DMS53 (cell line): ENCODE measurements at places on chromosomes 6 and 20.
A peak's percentile ranks its signal among the peaks of the same experiment; 100 is the strongest.

DNA sequence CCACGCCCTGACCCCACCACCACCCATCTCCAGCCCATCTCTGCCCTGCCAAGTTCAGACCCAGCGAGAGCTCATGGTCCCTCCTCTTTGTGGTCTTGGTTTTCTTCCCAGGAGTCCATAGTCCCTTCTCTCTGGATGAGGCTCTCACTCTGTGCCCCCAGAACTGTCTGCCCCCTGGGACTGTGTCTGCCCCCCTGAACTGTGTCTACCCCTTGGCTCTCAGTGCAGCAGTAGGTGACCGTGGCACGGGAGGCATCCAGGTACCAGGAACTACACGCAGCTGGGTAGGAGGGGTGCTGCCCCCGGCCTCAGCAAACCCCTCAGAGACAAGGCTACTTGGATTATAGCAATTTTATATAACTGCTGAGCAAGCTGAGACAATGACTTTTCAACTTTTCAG is 23.6 kb downstream of the PRR18 start:
- DNase-seq: no peak

- peak; percentile 15 for DNase-seq
Observed at GRCh38 chr20:18363708-18364107, 75.4 kb downstream of the ZNF133 start.

GRCh38 chr6:86215323-86215722 is 572.6 kb upstream of the SYNCRIP start:
- no peak for DNase-seq

GRCh38 chr20:8066662-8067061 is 47.1 kb upstream of the TMX4 start:
- DNase-seq: no peak

DNA sequence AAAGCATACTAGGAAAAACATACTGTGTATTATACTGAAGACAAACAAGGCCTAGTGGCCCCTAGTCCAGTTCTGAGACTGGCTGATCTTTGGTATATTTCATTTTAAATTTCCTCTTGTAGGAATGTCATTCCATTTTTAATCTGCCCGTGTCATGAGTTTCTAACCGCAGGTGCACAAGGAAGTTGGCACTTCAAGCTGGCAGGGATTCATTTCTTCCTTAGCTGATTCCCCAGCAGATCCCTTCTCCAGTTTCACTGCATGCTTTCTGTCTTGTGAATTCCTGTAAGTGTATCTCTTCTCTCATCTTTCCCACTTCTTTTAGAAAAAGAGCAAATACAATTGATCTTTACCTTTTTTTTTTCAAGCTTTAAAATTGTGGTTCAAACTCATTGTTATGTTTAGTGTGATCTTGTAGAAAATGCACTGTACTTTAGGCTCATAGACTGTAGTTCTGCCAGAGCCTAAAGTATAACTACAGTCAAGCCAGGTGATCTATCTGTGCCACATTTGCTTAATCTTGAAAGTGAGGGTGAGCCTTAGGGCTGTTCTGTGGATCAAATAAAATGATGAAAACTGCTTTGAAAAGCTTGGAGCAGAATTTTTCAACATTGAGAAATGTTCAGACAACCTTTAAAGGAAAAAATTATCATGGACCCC is 37.0 kb downstream of the RNF217 start:
- DNase-seq: peak; percentile 14

- no peak for DNase-seq
Observed at GRCh38 chr6:122676688-122677087, 66.5 kb downstream of the PKIB start.

DNA sequence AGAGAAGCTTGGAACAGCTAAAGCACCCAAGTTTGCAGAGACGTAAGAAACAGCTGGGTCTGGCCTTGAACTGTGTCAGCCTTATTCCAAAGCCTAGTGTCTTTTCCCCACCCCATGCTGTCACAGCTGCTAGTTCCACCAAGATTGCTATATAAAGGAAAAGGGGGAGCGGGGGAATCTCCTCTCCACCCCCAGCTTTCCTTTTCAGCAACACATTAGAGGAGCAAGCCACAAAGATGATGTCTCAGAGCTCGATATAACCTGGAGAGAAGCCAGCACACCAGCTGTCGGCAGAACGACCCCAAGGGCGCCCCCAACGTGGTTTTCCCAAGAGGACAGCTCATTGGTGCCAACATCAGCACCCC is 36.5 kb downstream of the ATP9A start:
- no peak for DNase-seq

DNA sequence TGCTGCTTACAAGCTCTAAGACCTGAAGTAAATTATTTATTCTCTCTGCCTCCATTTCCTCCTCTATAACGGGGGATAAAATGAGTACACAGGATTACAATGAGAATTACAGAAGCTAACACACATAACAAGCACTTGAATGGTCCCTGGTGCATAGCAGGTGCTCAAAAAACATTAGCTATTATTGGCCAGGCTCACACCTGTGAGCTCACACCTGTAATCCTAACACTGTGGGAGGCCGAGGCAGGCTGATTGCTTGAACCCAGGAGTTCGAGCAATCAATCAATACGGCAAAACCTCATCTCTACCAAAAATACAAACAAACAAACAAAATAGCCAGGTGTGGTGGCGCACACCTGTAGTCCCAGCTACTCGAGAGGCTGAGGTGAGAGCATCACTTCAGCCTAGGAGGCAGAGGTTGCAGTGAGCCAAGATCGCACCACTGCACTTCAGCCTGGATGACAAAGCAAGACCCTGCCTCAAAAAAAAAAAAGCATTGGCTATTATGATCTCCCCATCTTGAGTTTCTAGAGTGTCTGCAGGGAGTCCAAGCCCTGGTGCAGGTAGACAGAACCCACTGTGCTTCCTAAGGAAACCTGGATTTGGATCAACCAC is 68.1 kb downstream of the PREX1 start:
- DNase-seq: no peak

DNA sequence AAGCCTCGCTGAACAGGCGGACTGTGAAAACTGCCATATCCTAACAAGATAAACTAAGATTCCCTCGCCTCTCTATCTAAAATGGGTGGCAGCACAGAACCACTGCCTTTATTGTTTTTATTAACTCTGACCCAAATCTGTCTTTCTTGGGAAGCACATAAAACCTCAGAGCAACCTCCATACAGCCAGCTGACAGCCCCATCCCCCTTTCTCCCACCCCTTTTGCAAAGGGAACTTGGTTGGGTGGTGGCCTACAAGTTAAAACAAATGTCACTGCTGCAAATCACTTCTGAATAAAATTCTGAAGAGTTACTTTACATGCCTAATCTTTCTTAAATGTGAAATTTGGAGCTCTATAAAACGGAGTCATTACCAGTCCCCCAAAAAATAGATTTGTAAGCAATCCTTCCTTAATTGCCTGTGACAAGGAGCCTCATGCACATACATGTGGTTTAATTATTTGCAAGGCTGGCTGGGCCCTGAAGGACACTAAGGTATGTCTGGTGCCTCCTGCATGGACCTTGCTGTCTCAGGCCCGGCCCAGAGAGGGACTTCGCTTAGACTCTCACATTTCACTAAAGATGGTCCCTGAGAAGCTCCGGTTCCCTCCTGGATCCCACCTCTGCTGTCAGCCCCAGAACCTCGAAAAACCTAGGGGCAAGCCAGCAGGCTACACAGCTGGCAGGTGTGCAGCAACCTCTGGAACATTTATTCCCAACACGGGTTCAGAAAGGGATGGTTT is 21.7 kb downstream of the PXDC1 start:
- DNase-seq: no peak

DNA sequence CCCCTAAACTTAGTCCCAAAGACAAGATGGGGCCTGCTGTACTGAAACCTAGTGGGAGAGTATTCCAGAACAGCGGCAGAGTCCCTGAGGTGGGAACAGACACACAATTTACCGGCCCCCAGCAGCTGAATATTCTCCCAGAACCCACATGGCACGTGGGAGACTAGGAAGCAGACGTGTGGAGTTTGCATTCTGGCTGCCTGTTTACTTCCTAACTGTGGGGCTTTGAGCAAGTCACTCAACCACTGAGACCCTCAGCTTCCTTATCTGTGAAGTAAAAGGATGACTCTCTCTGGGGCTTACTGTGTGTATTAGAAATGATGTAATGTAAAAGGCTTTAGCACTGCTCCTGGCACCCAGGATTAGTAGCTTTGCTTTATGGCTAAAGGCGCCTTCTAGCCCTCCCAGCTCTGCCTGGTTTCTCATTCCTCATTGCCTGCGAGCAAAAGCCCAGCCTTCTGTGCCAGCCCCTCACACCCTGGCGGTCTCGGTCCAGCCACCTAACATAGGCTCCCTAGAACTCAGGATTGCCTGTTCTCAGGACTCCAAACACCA is 353.1 kb downstream of the CDC5L start:
- no peak for DNase-seq

GRCh38 chr20:36775196-36775595 is 1.6 kb upstream of the DSN1 start:
- no peak for DNase-seq
